ENCODE measurements at places on chromosomes 7 and 10. TPM values are rescaled to one million over a fixed set of nuclear protein-coding genes. Genes with fewer than 3 reads are reported as not detected.

TMEM229A gene
- total RNA-seq: not detected

PDZD7 gene
- 0.08 TPM for total RNA-seq

CPA4 gene
- total RNA-seq: 2.5 TPM

DNA sequence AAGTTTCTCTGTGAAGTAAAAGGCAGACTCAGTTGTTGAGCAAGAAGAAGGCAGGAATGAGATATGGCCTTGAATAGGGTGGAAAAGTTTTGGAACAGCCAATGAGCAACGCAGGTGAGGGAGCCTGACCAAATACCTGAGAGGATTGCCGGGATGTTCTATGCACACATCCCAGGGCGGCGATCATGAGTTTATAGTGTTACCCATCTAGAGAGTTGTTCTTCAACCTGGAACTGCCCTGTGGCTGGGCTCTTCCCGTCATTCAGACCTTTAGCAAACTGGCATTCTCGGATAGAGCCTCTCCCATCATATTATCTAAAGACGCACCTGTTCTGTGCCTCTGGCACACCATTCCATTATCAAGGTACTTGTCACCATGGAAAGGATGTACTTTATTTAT lies 103.0 kb upstream of the KIF5B start:
- DNase-seq: no peak

DNA sequence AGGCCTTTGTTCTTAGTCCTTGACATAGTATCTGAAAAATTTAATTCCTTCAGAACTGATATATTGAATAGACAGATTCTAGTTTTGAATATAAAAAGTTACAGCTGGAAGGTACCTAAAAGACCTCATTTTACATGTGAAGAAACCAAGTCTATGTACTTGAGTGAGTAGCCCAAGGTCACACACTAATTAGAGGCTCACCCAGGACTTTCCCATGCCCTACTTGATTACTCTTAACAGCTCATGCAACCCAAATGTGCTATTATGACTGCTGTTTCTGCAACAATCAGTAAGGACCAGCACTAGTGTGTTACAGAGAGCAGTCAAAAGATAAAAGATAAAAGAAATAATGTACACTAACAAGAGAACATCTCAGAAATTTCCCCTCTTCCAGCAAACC lies 40.7 kb upstream of the BET1 start:
- no peak for DNase-seq

DNA sequence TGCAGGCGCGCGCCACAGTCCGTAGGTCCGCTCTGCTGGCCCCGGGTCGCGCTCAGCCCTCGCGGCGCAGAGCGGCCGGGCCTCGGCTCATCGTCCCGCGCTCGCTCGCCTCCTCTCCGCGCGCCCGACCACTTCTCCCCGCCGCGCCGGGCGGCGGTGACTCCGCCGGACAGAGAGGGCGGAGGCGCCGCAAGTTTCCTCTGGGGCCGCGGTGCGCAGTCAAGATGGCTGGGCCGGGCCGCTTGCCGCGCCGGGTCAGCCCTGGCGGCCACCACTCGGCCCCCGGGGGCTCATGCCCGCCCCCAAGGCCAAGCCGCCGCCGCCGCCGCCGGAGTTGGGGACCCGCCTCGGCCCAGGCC lies 441 bp downstream of the FZD8 start:
- no peak for DNase-seq

- DNase-seq: no peak
Observed at GRCh38 chr10:15043674-15044073, at the start of gene OLAH. Gene OLAH (plus strand): TSS chr10:15043943. CDS start chr10:15047289, 3,346 bp downstream.

GRCh38 chr10:128738386-128738915 lies 612.2 kb upstream of the MKI67 start:
- no peak for DNase-seq

DNA sequence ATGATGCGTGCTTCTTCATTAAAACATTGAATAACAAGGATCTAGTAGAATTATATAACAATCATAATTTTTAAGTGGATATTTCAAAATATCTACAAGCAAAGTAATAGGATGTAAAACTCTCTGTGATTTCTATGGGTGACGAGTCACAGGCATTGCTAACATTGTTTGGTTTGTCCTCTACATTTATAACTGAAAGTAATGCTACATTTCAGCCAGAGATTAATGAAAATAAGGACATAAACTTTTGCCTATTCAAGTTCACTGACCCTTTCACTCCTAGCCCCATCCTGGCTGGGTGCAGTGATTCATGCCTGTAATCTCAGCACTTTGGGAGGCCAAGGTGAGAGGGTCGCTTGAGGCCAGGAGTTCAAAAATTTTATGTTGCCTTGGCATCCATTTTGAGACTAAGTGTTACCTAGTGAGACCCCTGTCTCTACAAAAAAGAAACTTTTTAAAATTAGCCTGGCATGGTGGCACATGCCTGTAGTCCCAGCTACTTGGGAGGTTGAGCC lies 38.4 kb upstream of the HSPA12A start:
- DNase-seq: no peak

DNA sequence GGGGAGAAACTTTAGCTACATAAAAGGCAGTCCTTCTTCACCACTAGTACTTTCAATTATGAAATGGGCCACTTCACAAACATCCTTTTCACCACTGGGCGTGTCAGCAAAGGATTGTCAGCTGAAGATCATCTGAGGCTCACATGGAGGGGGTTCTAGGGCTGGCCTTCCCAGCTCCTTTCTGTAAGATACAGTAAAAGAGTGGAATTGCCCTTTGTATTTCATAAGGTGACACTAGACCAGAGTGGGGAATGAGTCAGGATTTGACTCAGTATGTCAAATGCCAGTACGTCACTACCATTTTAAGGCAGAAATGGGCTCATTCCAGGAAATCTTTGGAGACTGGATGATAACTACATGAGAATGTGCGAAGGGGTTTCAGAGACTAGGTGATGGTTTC lies 21.2 kb upstream of the BLOC1S2 start:
- no peak for DNase-seq

DNA sequence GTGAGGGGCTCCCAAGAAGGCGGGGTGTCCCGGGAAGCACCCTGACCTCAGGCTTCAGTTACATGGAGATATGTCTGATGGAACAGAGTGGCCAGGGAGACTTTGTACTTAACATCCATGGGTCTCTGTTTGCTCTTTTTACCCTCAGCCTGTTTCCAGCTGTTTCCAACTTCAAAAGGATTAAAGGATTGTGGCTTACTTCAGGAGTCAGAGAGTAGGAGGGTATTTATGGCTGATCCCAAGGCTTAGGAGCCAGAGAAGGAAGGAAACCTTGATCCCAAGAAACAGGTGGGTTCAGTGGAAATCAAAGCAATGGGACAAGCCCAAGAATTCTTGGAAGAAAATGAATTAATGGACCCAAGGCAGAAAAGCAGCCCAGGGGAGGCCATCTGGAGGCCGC lies 37.7 kb upstream of the ZNF438 start:
- no peak for DNase-seq

Data from psoas muscle (tissue), 8 donors.